Stimulated activated CD4-positive, alpha-beta T cell treated with anti-CD3 and anti-CD28 coated beads, Interleukin-1b, Interleukin-23, amount 100 ng/mL, for 1 hour (primary cell): ENCODE measurements at places on chromosomes 5 and 9.

DNA sequence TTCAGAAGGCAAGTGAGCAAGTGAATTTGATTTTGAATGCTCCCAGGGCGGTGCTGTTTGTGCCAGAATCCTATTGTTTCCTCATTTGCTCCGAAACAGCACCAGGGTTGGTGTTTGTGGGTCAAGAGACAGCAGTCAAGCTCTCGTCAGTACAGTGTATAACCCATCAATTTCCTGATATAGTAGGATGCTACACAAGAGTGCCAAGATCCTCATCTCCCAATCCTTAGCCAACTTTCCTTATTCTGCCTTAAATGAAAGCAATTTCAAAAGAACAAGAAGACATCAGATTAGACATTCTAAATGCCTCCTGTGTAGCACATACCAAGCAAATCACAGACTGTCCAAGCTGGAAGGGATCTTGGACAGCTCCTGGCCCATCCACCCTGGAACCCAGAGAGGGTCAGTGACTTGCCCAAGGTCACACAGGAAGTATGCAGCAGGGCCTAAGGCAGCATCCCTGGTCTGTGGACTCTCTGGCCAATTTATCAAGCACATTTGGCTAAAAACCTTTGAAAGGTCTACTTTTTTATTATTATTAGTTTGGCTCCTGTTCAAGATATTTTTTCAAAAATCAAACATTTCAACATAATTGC, 4.5 kb downstream of the WHRN start:
- DNase-seq, result no peak

DNA sequence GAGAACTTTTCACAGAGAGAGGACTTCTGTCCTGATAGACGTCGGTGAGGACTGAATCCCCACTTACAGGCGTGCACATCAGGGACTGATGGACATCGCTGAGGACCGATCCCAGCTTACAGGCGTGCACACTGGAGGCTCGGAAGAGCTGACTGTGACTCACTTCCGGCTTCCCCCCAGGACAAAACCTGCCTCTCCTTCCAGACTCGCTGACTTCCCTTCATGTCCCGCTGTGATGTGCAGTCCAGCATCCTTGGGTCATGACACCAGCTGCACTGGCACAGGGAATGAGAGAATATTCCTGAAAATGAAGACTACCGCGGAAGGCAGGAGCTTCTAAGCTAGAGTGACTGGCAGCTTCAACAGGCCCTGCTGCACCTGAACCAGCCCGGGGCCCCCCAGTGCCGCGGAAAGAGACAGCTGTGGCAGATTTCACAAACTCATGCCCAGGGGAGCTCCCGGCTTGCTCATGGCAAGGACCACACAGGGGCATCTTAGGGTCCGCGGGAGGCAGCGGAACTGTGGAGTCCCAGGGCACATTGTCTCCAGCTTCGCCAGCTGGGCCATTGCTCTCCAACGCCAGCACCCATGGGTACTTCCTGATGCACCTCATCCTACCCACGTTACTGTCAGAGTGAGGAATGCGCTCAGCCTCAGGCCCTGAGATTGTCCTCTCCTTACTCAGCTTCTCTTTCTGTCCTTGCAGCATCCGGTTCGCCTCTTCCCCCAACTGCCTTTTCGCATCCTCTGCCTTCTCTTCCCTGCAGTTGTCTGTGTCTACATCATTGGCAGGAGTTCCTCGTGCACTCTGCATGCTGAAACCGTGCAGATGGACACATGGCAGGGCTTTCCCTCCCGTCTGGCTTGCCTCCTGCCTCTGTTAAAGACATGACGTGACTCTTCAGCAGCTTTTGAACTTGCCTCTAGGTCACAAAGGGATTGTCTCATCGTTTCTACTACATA, 29.5 kb downstream of the SURF6 start:
- DNase-seq, result no peak

- DNase-seq, result no peak
Observed at GRCh38 chr9:102049586-102050246, 311.3 kb upstream of the GRIN3A start.

GRCh38 chr9:107627781-107628180, 138.2 kb upstream of the KLF4 start:
- DNase-seq, result no peak

DNA sequence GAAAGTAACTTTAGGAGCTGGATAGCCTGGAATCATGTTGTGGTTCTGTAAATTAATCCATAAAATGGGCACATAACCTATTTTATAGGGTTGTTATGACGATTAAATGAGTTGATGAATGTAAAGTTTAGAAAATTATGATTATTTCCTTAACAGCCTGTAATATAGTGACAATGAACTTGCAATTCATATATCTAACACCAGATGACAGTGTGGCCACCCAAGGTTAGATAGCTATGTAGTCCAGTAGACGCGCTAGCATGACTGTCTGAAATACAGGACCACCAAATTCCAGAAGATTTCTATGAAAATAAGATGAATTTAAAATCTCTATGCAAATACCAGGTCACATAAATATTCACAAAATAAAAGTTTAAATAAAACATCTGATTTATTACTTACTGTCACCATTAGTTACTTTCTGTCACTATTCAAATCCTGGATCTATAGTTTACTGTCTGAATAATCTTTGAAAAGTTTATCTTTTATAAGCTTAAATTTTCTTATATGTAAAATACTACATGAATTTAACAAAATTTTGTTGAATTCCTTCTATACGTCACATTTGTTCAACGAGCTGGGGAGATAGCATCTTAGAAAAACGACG, 26.1 kb upstream of the MACIR start:
- DNase-seq, result no peak

- DNase-seq, result no peak
Observed at GRCh38 chr5:78747055-78747454, 98.5 kb upstream of the LHFPL2 start.
